ENCODE measurements at places on chromosomes 2 and 18.

DNA sequence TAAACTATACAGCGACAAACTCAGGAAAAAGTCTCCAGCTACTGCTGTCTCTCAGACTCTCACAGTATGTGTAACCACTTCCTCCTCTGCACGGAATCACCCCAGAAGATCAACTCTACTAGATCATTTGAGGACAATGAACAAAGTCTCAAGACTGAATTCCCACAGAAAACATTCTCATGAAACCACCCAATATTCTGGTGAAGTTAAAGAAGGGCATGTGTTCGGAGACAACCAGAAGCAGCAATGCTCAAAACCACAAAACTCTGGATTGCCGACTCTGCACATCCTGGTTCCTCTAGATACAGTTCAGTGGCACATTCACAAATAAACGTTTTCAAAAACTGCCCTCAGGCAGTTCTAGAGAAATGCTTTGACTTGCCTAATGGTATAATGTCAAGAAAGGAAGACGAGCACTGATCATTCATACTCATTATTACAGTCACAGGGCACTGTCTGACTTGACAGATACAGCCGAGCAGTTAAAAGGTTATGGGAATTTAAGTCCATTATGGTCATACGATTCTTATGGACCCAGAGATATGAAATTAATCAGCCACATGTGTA lies 91.9 kb upstream of the STK17B start:
- peak; percentile 92 for DNase-seq

DNA sequence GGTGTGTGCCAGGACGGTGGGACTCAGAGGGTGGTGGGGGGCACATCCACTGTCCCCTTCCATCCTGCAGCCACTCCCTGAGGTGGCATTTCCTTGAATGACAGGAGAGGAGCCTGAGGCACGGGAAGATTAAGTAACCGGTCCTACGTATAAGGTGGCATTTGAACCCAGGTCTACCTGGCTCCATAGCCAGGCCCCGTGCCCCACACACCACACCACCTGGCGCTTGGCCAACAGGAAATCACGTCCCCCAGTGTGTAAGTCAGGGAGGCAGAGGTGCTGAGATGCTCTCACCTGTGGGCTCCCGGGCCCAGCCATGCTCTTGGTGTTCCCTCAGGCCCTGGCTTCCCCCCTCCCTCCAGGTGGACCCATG lies 53.7 kb downstream of the HPCAL1 start:
- no peak for DNase-seq

- peak; percentile 8 for DNase-seq
These were observed 327.1 kb downstream of the CMPK2 start for GRCh38 chr2:6538607-6539006.

DNA sequence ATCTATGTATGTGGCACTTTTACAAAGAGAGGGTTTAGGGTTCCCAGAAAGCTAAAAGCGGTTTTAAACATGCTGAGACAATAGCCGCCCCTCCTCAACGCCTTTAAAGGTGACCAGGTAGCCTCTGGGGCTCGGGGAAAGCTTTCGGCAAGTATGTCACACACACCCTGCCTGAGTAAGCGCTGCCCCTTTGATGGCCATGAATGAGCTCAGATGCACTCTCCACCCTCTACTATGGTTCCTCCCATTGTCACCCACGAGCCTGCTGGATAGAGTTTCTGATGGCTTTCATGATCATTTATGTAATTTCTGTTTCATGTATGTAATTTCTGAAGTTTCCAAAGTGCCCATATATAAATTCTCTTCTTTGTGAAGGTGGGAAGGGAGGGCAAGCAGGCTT lies 44.1 kb upstream of the GRHL1 start:
- no peak for DNase-seq

DNA sequence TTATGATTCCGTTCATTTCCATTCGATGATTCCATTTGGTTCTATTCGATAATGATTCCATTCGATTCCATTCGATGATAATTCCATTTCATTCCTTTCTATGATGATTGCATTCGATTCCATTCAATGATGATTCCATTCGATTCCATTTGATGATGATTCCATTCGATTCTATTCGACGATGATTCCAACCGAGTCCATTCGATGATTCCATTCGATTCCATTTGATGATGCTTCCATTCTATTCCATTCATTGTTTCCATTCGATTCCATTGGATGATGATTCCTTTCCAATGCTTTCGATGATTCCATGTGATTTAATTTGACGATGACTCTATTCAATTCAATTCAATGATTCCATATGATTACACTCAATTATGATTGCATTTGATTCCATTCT lies 1093.5 kb downstream of the RPIA start:
- DNase-seq, result no peak

- no peak for DNase-seq
These were observed 21.8 kb downstream of the CFAP210 start for GRCh38 chr2:169672406-169672805.

- DNase-seq, result peak; percentile 23
These were observed 1.7 kb downstream of the ARHGAP28 start for GRCh38 chr18:6731222-6731596.

GRCh38 chr2:231627384-231628120 lies 34.9 kb downstream of the TEX44 start:
- no peak for DNase-seq

- DNase-seq, result no peak
These were observed 35.4 kb downstream of the ARHGEF4 start for GRCh38 chr2:130871843-130872740.

DNA sequence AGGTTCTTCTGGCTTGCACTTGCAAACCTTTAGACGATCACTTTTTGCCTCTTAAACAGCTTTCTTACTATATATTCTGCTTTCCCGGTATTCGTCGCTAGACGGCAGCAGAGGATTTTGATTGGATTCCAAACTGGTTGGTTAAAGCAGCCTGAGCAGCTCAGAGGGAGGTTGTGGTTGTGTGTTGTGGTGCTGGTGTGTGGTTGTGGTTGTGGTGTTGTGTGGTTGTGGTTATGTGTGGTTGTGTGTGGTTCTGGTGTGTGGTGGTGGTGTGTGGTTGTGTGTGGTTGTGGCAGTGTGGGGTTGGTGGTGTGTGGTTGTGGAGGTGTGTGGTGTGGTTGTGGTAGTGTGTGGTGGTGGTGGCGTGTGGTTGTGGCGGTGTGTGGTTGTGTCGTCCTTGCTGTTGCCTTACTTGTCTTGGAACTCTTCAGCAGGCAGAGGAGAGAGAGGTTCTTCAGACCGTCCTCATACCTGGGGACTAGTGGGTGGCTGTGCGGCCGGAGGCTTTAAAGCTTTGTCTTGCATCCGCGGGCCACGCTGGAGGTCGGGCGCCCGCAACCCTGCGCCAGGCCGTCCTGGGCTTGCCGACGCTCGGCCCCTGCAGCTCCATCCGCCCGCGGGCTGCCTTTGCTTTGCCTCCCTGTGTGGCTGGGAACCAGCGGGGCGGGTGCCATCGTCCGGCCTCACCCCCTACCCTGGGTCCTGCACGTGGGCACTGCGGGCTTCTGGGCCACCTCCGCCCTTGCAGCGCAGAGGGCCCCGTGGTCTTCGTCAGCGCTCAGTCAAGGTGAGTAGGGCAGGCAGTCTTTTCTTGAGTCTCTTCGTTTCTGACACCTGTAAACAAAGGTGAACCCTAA lies 190.8 kb downstream of the ARHGAP28 start:
- peak; percentile 72 for DNase-seq

DNA sequence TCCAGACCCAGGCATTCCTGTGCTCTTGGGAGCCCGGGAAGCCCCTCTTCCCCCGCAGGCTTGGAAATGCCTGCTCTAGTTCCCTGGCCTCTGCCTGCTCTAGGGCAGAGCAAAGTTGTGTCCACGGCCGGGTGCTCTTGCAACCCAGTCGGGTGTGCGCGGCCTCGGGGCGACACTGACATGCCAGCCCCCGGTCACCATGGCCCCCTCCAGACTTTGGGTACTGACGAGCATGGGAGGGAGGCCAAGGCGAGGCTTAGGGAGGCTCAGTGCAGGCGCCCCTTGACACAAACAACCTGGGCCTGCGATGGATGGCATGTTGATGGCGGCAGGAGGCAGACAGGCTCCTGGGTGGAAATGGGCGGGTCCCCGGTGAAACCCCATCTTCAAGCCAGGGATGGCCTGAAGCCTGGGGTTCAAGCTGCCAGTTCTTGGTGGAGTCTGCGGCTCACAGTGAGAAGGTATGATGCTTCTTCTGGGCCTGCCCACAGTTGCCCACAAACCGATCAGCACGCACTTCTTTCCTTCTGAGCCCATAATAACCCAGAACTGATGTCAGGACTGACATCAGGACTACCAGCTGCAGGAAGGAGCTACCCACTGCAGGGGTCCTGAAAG lies 689.9 kb downstream of the DSC3 start:
- no peak for DNase-seq

- no peak for DNase-seq
These were observed 87.5 kb downstream of the ZCCHC2 start for GRCh38 chr18:62610351-62610700.

GRCh38 chr2:191686066-191686465 lies 8.1 kb downstream of the NABP1 start:
- no peak for DNase-seq

DNA sequence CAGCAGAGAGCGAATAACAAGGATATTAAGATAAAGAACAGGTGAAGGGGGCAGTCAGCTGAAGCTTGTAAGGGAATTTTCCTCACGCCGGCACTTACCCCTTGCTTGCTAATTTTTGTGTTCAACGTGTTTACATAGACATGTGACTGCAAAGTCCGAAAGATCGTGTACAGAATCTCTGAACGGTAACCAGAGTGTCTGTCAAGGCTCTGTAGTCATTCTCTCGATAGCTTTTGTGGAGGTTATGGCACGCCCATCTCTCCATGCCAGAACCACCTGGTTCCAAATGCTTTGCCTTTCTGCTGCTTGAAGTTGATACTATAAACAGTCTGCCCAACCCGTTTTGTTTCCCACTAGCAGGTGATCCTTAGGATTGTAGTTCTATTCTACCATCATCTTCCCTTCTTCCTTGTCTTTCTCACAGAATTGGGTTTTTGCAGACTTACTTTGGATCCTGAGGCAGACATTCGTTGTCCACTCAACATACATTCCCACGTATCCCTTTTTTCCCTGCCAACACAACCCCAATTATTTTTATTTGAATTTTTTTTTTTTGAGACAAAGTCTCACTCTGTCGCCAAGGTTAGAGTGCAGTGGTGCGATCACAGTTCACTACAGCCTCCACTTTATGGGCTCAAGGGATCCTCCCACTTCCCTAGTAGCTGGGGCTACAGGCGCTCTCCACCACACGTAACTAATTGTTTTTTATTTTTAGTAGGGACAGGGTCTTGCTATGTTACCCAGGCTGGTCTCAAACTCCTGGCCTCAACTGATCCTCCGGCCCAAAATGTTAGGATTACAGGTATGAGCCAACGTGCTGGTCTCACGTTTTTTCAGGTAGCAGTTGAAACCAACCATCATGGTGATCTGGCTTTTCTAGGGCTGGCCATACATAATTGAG lies 1.3 kb upstream of the USP34 start:
- DNase-seq, result peak; percentile 53

GRCh38 chr2:232073026-232073425 lies 111.5 kb downstream of the DIS3L2 start:
- no peak for DNase-seq

DNA sequence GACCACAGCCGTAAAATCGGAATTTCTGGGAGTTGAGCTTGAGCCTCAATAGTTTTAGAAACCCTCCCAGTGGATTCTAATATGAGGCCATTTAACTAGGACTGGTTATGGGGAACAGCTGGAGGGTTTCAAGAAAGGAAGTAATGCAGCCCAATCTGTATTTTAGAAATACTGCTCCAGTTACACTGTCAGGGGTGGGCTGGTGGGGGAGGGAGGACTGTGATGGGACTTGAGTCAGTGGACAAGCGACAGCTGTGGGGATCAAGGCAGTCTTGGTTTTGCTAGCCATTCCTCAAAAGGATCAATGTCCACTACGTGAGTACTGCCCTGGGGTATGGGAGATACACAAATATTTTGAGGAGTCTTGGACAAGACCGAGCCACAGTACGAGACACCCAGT lies 34.8 kb downstream of the ASB1 start:
- no peak for DNase-seq

DNA sequence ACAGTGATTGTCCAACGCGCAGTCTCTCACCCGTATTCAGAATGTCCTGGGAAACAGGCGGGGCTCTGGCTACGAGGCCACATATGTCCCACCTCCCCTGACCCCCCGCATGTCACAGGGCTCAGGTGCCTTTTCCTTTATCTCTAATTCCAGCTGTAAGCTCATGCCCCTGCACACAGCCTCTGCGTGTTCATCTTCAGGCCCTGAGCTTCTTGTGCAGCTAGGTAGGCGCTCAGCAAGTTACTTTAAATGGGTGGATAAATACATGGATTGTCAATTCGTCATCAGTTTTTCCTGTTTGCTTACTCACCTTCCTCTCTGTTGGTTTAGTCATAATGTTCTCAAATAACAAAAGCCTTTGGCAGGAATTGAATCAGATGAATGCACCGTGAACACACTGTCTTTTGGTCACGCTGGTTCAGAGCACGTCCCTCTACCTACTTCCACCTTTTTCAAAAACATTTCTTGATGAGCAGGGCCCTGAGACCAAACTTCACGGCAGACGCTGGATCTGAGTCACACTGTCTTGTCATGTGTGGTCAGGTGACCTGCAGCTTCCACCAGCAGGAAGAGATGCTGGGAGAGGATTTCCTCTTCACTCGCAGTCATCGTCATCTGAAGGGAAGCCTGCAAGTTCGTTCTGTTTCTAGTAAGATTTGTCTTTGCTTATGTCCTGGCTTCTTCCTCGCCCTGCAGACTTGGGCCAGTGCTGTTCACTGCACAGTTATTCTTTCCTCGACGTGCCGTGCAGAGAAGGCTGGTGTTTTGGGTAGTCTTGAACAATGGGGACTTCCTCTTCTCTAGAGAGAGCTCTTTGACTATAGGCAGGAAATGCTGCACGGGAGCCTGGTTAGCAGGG lies 138.1 kb downstream of the PTGR3 start:
- peak; percentile 96 for DNase-seq

GRCh38 chr18:27861539-27861938 lies 315.4 kb downstream of the CDH2 start:
- DNase-seq, result no peak

- DNase-seq, result no peak
These were observed 16.7 kb upstream of the PID1 start for GRCh38 chr2:229287823-229288222.

DNA sequence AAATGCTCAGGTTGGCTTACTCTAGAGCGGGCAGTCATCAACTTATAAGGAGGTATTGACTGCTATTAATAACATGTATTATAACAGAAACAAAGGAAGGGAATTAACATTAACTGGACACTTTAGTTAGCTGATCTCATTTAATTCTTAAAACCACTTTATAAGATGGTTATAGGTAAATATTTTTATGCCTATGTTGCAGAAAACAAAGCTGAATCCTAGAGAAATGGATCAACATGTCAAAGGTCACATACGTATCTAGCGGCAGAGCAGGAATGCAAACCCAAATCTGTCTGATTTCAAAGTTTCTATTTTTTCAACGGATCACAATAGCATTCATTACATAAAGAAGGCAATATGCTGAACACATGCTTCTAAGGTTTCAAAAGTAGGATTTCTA lies 200.0 kb downstream of the PDE1A start:
- no peak for DNase-seq

GRCh38 chr2:107072150-107072940 lies 186.4 kb upstream of the ST6GAL2 start:
- peak; percentile 10 for DNase-seq

GRCh38 chr2:232571026-232571474 lies 20.6 kb downstream of the EIF4E2 start:
- no peak for DNase-seq
